ENCODE measurements at places on chromosomes 2 and 18.

DNA sequence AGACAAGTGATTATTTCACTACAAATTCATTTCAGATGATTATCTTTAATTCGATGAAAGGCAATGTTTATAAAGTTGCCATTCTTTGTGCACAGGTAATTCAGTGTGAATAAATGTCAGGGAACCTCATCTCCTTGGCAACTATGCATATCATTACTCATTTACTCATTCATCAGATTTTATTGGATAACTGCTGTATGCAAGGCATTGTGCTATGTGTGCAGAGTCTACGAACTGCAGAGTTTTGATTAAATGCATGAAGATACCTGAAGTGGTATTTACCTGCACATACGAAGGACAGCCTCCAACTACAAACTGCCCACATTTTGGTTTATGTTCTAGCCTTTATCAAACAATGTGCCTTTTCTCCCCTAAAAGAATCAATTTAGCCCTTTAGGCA lies 3.5 kb downstream of the RND3 start:
- DNase-seq: no peak

DNA sequence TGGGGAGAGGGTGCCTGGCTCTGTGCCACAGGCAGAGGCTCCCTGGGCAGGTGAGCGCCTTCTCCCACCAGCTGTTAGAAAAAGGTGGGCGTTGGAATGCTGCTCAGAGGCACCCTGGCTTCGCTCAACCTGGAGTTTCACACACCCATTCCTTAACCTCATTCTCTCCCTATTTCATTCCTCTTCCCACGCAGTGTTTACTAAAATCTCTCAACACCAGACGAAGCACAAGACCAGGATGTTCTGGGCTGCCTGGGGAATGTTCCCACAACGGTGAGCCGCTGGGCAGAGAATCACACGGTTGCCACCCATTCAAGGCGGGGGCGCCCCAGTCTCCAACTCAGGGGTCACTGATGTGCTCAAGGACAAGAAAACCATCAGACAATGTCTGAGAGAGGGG lies 64.5 kb downstream of the TGFA start:
- DNase-seq: no peak

- no peak for DNase-seq
Observed at GRCh38 chr18:51867767-51868166, 472.2 kb upstream of the DCC start.

GRCh38 chr2:80473796-80474195 lies 169.2 kb upstream of the LRRTM1 start:
- DNase-seq: no peak

DNA sequence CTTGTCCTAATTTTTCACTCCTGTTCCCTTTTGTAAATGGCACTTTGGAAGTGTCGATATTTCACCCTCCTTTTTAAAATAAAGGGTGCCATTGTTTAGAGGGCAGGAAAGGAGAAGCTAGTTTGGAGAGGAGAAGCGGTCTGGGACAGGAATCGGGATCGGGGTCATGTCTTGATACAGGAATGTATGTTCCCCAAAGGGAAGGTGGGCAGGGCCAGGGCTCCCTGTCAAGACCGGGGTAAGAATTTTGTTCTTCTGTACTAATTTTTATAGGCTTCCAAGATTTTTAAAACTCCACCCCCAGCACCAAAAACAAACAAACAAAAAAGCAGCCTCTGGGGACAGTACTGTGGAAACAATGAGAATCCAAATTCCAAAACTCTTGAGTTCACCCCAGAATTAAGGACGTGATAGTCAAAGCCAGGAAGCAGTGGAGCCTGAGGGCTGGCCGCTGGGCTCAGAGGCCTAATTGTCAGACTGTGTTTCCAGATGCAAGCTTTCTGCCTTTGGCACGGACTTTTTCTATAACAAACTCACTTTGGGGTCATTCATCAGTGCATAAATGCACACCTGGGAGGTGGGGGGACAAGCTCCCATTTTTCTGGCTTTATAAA lies 250.4 kb upstream of the SIX2 start:
- no peak for DNase-seq

GRCh38 chr2:118994778-118995177 lies 52.8 kb downstream of the MARCO start:
- no peak for DNase-seq

- DNase-seq: no peak
Observed at GRCh38 chr2:193894081-193894480, 1699.3 kb upstream of the TMEFF2 start.

DNA sequence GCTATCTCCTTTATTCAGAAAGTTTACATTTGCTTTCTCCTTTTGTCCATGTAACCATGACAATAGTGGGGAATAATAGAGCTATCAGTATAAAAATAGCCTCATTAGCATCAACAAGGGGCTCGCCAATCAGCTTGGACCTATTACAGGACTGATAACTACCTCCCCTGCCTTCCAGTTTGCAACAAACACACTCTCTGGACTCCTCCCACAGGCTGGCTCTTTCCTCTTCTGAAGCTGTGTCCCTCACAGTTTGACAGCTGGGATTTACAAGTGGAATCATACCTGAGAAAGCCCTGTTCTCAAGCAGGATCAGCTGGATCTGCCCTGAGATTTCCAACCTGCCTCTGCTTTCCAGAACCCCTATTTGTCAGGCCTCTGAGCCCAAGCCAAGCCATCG lies 162.5 kb downstream of the GRB14 start:
- no peak for DNase-seq

- DNase-seq: no peak
Observed at GRCh38 chr2:42106257-42106816, 58.5 kb downstream of the PKDCC start.

GRCh38 chr2:196592911-196593881 lies 46.3 kb upstream of the CCDC150 start:
- peak; percentile 53 for DNase-seq

DNA sequence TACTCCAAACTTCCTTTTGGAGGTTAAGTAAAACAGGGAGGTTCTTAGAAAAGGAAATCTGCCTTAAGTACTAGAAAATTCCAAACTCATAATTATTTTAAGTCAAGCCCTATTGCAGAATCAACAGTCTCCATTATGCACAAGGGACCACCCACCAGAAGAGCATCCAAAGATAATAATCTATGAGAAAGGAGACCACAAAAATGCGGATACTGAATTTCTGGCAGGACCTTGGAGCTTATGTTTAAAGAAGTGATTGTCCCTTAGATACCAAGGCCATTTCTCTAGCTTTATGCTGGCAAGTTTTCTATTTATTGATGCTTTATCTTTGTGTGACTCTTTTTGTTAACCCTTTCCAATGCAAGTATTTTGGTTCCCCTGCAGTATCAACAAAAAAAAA lies 404.0 kb upstream of the MMADHC start:
- DNase-seq: no peak

- DNase-seq: no peak
Observed at GRCh38 chr2:240131296-240131695, 4.8 kb downstream of the COPS9 start.

GRCh38 chr2:181399027-181399426 lies 58.2 kb upstream of the ITGA4 start:
- DNase-seq: no peak

- DNase-seq: no peak
Observed at GRCh38 chr18:3213300-3214059, 6.3 kb downstream of the MYOM1 start.

Data from NCI-H1436 (cell line).